ENCODE measurements at places on chromosomes 5 and 9.

DNA sequence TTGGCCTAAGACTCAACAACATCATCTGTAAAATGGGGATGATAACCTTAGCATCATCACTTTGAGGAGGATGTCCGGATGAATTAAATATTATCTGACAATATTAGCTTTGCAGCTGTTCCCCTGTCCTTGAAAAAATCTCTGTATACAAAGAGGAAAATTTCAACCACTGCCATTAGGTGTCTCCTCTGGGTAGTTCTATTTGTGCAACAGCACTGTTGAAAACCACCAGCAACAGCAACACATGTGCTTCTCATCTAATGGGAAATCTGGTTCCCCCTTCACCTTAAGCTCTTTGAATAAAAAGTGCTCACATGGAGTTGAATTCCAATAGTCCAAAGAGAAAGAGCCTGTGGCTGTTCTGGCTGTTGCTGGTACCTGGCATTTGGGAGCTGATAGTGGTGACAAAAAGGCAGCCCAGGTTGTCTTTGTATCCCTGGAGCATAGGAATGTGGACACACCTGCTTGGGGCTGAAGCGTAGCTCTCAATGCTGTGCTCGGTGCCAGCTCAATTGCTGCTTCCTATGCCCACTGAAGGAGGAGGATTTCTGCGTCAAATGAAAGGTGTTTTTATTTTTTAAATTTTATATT lies 322.1 kb upstream of the MSX2 start:
- DNase-seq: no peak

DNA sequence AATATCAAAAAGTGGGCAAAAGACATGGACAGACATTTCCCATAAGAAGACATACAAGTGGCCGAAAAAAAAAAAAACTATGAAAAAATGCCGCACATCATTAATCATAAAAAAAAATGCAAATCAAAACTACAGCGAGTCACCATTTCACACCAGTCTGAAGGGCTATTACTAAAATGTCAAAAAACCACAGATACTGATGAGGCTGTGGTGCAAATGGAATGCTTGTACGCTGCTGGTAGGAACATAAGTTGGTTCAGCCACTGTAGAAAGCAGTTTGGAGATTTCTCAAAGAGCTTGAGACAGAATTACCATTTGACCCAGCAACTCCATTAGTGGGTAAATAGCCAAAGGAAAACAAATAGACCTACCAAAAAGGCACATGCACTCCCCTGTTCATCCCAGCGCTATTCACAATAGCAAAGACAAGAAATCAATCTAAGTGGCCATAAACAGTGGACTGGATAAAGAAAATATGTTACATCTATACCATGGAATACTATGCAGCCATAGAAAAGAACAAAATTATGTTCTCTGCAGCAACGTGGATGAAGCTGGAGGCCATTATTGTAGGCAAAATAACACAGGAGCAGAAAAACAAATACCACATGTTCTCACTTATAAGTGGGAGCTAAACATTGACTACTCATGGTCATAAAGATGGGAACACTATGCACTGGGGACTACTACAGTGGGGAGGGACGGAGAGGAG lies 110.6 kb upstream of the BOD1 start:
- DNase-seq: no peak

DNA sequence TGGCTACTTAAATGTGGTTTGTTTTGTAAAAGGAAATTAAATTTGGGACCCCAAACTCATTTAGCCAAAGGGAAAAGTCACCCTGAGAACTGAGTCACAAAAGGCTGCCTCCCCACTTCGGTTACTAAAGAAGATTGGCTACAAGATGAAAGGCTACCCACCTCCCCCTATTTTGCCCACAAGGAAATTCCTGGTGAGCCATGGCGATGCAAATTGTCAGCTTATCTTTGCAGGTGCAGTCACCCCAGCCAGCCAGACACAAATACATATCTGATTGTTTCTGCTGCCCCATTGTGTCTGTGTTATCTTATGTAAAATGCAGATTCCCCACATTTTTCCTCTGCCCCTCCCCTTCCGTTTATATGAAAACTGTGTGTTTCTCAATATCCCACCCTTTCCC lies 8.9 kb downstream of the PAEP start:
- DNase-seq: no peak

DNA sequence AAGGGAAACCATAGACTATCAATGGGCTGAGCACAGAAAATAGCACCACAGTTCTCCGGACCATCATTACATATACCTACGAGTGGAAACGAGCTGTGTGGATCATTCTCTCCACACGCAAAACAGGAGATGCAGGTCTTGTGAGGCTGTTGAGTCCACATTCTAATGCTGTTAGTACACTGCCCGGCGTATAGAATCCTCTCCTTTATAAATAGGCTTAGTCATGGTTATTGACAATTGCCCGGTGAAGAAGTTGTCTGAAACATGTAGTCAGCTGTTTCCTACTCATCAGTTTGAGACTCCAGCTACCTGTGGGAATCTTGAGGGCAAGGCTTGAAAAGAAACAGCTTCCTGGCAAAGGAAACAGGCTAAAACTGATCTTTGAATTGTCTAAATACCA lies 602.0 kb upstream of the EDIL3 start:
- no peak for DNase-seq

DNA sequence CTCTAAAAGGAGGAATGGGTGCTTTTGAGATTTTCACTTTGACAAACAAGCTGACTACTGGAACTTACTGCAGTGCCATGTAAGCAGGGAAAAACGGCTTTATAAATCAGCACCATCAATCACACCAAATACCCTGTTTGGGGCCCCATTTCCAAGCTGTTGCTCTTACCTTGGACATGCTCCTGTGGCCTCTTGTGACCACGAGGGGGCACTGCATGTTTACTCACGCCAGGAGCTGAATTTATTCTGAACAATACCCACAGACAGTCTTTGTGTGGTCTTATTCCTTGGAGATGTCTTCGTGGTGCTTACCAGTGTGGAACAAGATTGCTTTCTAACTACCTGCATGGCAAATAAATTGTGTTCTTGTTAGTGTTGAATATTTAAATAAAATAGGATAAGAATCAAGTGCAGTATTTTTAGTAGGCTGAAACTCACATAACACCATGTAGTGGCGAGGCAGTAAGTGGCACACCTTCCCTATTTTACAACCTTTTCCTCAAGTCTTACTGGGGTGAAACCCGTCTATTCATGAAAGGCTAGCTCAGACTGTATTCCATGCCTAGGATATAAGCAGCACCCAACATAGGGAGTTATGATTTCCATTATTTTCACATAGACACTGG lies 155.5 kb upstream of the NMUR2 start:
- DNase-seq: peak; percentile 21

DNA sequence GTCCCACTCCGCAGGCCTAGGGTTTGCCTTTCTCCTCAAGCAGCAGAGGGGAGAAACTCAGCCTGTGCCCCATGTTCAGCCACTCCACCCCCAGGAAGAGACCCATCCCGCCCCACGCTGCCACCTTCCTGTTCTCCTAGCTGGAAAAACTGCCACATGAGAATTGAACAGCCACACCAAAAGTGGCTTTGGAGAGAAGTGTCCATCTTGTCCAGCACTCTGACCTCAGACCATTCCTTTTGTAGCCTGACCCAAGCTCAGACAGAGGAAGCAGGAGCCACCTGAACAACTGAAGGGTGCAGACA lies 8.3 kb upstream of the SLC25A48 start:
- DNase-seq: no peak

- DNase-seq: no peak
Measured at GRCh38 chr5:111251921-111252320, 27.7 kb downstream of the CAMK4 start.

GRCh38 chr5:108430931-108431608 lies 49.2 kb upstream of the FBXL17 start:
- DNase-seq: no peak

DNA sequence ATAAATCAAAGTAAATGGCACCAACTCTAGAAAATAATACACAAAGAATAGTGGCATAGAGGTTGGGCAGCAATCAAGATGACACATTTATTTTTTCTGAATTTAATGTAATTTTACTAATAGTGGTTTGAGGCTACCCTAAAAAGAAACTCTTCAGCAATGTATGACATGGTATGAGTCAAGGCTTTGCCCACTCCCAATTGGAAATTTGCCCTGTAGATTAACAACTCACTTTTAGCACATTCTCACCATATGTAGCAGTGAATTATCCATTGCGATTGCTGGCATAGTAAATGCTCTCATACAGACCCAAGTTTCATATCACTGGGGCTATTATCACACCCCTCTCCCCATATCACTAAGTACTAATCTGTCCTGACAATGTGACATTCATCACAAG lies 832.1 kb upstream of the ZNF608 start:
- no peak for DNase-seq

- no peak for DNase-seq
Measured at GRCh38 chr5:168468836-168469235, 17.4 kb upstream of the RARS1 start.

DNA sequence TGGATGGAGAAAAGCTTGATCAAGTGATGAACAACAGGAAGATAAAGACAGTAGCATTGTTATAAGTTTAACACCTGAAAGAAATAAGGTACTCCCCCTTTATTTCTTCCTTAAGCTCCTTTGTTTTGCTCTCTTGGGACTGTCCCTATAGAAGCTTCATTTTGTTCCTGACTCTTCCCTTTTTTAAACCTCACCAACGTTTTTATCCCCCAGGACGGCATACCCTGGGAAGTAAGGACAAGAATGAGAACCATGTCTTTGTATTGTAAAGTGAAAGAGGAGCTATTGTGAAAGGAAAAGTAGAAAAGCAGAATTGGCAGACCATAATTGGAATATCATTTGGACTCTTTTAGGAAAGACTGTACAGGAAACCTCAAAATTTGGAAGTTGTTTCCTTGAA lies 1368.6 kb upstream of the C9orf72 start:
- DNase-seq: no peak

DNA sequence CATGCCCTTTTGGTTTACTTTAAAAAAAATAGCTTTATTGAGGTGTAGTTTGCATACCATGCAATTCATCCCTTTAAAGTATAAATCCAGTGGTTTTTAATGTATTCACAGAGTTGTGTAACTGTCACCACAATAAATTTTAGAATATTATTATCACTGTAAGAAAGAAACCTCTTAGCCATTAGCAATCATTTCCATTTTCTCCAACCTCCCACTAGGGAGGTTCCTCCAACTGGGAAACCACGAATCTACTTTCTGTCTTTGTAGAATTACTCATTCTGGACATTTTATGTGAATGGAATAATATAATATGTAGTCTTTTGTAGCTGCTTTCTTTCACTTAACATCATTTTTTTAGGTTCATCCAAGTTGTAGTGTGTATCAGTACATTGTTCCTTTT lies 43.5 kb downstream of the UNC13B start:
- no peak for DNase-seq

GRCh38 chr5:172807766-172808311 lies 26.2 kb upstream of the ERGIC1 start:
- DNase-seq: no peak

- no peak for DNase-seq
Measured at GRCh38 chr9:120734607-120735410, 20.5 kb upstream of the MEGF9 start.

DNA sequence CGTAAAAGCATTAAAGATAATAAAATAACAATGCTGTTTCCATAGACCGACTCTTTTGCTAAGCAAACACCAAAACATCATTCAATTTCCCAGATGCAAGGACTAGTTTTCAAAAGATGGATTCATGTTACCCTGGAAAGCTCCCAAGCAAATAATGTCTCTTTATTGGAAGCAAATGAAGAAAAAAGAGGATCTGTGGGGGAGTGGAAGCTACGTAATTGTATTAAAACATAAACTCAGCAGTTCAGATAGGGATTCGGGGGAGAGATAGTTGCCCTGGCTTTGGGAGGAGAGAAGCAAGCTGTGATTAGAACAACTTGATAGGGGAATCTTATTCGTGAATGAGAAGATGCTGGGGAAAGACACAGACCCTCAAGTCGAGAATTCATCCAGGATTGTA lies 491.0 kb upstream of the CLINT1 start:
- no peak for DNase-seq

DNA sequence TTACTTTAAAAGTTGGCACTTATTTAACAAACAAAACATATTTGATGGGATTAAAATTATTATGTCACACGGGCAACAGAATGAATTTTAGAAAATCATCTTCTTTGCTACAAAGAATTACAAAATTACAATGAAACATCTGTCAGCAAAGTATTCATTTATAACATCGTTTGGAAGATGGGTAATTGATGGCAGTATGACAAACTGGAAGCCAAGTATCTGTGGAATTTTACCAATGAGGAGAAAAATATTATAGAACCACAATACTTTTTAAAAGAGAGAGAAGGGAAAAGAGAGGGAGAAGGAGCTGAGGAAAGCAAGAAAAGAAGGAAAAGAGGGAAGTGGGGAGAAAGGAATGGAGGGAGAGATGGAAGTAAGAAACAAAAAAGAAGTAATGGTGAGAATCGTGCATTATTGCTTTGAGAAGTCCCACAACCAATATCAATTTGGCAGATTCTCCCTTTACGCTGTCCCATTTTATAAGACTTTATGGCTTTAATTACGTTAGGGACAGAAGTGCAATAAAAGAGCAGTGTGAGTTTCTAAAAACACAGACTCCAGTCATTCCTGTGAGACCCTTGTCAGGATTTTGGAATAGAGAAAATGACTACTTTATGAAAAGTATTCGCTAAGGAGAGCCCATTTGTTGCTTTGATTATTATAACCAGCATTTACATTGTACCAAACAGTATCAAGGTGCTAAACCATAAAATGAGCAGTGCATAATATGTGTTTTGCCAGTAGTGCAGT lies 76.7 kb downstream of the LURAP1L start:
- no peak for DNase-seq

DNA sequence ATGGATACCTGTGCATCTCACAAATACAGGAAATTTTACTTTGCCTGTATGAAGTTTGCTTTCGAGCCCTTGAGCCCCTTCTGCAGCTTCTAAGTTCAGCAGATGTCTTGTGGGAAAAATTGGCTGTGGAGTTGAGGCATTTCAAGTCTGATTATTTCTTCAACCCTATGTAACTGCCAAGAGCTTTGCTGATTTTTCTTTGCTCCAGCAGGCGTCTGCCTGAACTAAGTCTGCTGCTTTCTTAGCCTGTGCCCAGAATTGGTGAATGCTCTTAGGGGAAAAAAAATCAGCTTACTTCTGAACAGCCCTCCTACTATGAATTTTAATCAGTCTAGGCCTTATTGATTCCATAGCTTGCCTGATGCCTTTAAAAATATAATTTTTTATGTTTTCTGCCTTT lies 41.2 kb downstream of the RIC1 start:
- no peak for DNase-seq

DNA sequence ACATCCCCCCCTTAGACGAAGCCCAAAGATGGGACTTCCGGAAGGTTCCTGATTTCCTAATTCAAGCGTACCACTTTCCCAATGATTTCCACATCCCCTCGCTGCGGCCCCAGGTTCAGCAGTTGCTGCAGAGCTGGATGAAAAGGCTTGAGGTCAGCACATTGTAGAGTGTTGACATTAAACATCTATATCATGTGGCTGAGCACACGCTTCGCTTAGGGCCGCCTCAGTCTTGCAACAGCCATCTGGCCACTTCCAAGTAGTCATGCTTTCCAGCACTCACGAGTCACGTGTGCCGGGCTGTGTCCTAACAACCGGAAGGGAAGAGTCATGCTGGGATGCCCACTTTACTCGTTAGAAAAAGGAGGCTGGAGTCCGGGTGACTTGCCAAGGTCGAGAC lies 340.6 kb upstream of the IRX4 start:
- no peak for DNase-seq

Data from CD4-positive, alpha-beta T cell treated with Interleukin-15 for 4 hours (primary cell).